ENCODE measurements at places on chromosomes 3 and 15. TPM values are rescaled to one million over a fixed set of nuclear protein-coding genes. Genes with fewer than 3 reads are reported as not detected.

The GOLGA8T gene
- total RNA-seq: 1.5 TPM

The AGBL1 gene
- total RNA-seq: not detected

The GALNT15 gene
- 225 TPM for total RNA-seq

GRCh38 chr3:66407611-66408218 lies 93.1 kb downstream of the LRIG1 start:
- H3K36me3 ChIP-seq: peaks cover 40% of the 10 kb centered on the region
- H3K27ac ChIP-seq: peak overlapping the region; percentile 77
- H3K4me1 ChIP-seq: peaks cover 55% of the 10 kb centered on the region
- no peak for DNase-seq

DNA sequence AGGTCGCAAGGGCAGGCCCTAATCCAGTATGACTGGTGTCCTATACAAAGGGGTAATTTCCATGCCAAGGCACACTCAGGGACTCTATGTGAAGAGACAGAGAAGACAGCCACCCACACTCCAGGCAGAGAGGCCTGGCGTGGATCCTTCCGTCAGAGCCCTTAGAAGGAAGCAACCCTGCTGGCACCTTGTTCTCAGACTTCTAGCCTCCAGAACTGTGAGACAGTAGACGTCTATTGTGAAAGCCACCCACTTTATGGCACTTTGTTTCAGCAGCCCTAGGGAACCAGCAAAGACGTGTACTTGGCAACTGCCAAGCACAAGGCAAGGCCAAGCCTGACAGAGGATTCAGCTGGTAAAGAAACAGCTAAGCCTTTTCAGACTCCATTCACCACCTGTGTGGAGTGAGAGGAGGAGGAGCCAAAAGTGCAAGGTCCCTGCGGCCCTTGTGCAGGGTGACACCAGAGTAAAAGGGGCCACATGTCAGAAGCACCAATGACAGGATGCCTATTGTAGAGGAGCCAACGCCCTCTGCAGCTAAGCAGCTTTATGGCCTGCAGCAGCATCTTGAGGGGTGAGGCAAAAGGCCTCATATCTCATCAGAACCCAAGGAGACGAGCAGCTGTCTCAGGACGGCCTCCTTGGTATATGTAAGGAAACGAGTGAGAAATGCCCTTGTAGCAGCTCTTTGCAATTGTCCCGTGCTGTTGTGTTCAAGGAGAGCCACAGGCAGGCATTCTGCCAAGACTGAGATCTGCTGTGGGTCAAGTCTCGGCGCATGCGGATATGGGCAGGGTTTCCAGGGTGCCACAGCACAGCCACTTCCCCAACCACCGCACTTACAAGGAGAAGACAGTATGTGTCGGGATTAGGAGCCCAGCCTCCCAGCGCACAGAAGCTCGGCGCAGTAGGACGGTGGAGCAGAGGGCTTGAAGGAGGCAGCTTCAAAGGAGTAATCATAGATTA lies 121.5 kb upstream of the LIPC start:
- peaks cover 16% of the 10 kb centered on the region for H3K4me1 ChIP-seq
- no peaks in the 10 kb centered on the region for H3K36me3 ChIP-seq
- no peaks in the 10 kb centered on the region for H3K27me3 ChIP-seq
- H3K4me3 ChIP-seq: no peak overlapping the region

DNA sequence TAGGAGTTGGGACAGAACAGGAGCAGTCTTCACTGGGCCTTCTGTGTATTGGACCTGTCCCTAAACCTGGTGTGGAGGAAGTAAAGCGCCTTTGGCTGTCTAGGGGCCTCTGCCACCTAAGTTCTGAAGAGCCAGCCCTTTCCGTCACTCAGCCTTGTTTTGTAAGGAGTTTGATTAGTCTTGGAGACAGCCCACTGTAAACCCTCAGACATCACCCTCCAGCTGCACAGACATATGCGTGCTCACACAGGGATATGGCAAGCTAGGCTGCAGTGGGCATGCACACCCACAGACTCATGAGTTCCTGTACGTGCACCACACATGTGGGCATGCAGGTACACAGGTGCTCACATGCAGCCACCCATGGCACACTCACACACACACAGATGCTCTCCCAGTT lies 5.2 kb downstream of the PRKCD start:
- H3K27me3 ChIP-seq: no peaks in the 10 kb centered on the region
- H3K4me3 ChIP-seq: no peak overlapping the region
- peaks cover 65% of the 10 kb centered on the region for H3K4me1 ChIP-seq
- no peak overlapping the region for H3K27ac ChIP-seq
- no peaks in the 10 kb centered on the region for H3K36me3 ChIP-seq
- DNase-seq: no peak

- no peaks in the 10 kb centered on the region for H3K4me1 ChIP-seq
- no peak for DNase-seq
- no peaks in the 10 kb centered on the region for H3K36me3 ChIP-seq
Measured at GRCh38 chr3:117291476-117291875, 581.9 kb downstream of the TUSC7 start.

GRCh38 chr3:147426931-147427330 lies 17.8 kb downstream of the ZIC1 start:
- H3K4me3 ChIP-seq: no peak overlapping the region
- H3K27me3 ChIP-seq: no peaks in the 10 kb centered on the region
- H3K4me1 ChIP-seq: no peaks in the 10 kb centered on the region
- no peaks in the 10 kb centered on the region for H3K36me3 ChIP-seq

DNA sequence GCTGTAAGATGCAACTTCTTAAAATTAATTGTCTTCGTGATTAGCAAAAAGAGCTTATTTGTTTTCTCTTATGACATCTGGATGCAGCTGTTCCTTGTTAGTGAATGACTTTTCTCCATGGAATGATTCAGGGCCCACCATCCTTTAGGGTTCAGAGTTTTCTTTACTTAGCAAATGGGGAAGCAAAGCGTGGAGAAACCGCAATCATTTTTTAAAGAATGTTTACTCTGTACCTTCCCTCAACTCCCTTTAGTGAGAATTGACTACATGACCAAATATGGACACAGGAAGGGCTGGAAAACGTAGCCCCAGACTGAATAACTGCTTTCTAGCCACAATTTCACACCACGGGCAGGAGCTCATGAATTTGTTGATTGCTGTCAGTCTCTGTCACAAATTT lies 130.1 kb downstream of the EDEM1 start:
- no peak overlapping the region for H3K4me3 ChIP-seq
- H3K36me3 ChIP-seq: no peaks in the 10 kb centered on the region
- no peaks in the 10 kb centered on the region for H3K4me1 ChIP-seq
- no peak overlapping the region for H3K27ac ChIP-seq
- no peaks in the 10 kb centered on the region for H3K27me3 ChIP-seq
- DNase-seq: no peak

GRCh38 chr15:55820043-55820442 lies 77.1 kb upstream of the PRTG start:
- H3K4me3 ChIP-seq: no peak overlapping the region
- no peaks in the 10 kb centered on the region for H3K27me3 ChIP-seq
- no peaks in the 10 kb centered on the region for H3K4me1 ChIP-seq
- H3K36me3 ChIP-seq: no peaks in the 10 kb centered on the region
- no peak overlapping the region for H3K27ac ChIP-seq
- no peak for DNase-seq

GRCh38 chr3:52222319-52223221 lies 2.9 kb downstream of the TLR9 start:
- peaks cover 31% of the 10 kb centered on the region for H3K4me1 ChIP-seq
- H3K4me3 ChIP-seq: no peak overlapping the region
- no peak for DNase-seq
- H3K27me3 ChIP-seq: no peaks in the 10 kb centered on the region

GRCh38 chr3:55330355-55330754 lies 156.8 kb downstream of the WNT5A start:
- H3K4me3 ChIP-seq: no peak overlapping the region
- no peaks in the 10 kb centered on the region for H3K4me1 ChIP-seq
- no peaks in the 10 kb centered on the region for H3K36me3 ChIP-seq
- no peak overlapping the region for H3K27ac ChIP-seq

Data from vagina (tissue), 2 donors.